MCF 10A (cell line): ENCODE measurements at places on chromosomes 6 and 20.

GRCh38 chr6:56380476-56380875, 133.1 kb upstream of the COL21A1 start:
- H3K27ac ChIP-seq = no peak overlapping the region
- peaks cover 21% of the 10 kb centered on the region for H3K4me1 ChIP-seq
- no peak for DNase-seq
- no peaks in the 10 kb centered on the region for H3K27me3 ChIP-seq

DNA sequence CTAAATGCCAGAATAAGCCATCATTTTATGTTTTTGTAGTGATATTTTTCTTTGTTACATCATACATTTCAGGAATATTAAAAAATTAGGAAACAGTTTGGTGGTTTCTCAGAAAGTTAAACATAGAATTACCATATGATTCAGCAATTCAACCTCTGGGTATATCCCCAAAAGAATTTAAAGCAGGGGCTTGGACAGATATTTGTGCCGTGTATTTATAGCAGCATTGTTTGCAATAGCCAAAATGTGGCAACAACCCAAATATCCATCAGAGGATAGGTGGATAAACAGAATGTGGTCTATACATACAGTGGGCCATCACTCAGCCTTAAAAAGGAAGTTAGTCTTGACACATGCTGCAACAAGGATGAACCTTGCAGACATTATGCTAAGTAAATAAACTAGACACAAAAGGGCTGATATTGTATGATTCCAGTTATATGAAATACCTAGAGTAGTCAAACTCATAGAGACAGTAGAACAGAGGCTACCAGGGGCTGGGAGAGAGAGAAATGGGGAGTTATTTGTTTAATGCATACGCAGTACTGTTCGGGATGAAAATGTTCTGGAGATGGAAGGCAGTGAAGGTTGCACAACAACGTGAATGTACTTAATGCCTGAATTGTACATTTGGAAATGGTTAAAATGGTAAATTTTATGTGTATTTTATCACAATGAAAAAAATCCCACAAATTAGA, 18.9 kb upstream of the TRAF3IP2 start:
- no peaks in the 10 kb centered on the region for H3K27me3 ChIP-seq
- H3K27ac ChIP-seq = no peak overlapping the region
- DNase-seq = no peak
- no peak overlapping the region for H3K4me3 ChIP-seq

DNA sequence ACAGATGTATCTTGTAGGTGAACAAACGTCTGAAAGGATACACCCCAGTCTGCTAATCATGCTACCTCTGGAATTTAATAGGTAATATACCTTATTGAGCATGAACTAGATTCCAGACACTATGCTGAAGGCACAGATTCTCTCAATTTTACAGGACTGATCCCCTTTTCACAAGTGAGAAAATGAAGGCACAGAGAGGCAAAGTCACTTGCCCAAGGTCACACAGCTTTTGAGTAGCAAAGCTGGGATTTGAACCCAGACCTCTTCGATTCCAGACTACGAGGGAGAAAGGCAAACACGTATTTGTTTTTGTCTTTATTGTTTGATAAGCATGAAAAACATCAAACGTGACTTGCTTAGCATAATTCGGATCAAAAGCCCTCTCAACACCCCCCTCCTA, 34.4 kb upstream of the PMEPA1 start:
- no peaks in the 10 kb centered on the region for H3K27me3 ChIP-seq
- peaks cover 16% of the 10 kb centered on the region for H3K4me1 ChIP-seq
- H3K36me3 ChIP-seq = no peaks in the 10 kb centered on the region
- H3K27ac ChIP-seq = no peak overlapping the region
- no peak overlapping the region for H3K4me3 ChIP-seq

GRCh38 chr20:2768632-2769015, 31.8 kb downstream of the CPXM1 start:
- H3K27me3 ChIP-seq = peaks cover 34% of the 10 kb centered on the region
- peaks cover 15% of the 10 kb centered on the region for H3K4me1 ChIP-seq
- DNase-seq = no peak

- H3K27me3 ChIP-seq = no peaks in the 10 kb centered on the region
- DNase-seq = no peak
- H3K27ac ChIP-seq = no peak overlapping the region
- no peaks in the 10 kb centered on the region for H3K4me1 ChIP-seq
Measured at GRCh38 chr6:89204096-89204495, 13.1 kb downstream of the GABRR1 start.

DNA sequence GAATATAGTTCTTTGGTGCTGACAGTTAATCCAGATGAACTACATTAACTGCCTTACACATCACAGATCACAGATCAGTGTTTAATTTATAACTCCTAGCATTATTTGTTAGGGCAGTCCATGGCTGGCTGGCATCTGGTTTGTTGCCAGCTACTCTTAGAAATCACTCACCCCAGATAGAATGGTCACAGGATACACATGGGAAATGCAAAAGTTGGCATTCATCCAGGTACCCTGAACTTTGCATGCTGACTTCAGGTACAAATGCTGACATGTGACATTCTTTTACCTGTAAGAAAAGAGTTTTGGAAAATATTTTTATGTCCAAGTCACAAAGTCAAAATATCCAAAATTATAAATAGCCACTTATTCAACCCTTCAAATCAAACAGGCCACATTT, 20.2 kb downstream of the FBXL4 start:
- DNase-seq = no peak
- peaks cover 13% of the 10 kb centered on the region for H3K36me3 ChIP-seq

GRCh38 chr6:116662202-116662601, 6.4 kb downstream of the ZUP1 start:
- H3K4me1 ChIP-seq = peaks cover 41% of the 10 kb centered on the region
- H3K4me3 ChIP-seq = no peak overlapping the region
- H3K27ac ChIP-seq = peak overlapping the region; percentile 12

DNA sequence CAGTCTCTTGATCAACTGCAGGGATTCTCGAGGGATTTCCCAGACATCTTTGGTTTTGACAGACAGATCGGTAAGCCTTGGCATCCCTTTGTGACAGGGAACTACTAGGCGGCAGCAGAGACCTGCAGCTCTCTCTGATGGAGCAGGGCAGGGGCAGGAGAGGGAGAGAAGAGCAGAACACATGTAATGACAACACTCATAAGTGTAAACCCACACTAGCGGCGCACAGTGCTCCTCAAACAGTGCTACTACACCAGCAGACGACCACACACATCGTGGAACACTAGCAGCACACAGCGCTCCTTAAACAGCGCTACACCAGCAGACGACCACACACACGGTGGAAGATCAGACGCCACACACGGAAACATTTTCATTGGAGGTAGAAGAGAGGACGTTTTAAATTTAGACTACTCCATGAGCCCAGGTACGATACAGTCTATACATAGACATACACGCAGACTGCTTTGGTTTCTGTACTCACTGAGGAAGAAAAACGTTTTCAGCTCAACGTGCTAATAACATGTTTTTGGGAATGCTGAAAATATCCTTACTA, 94.5 kb upstream of the TRAF3IP2 start:
- no peaks in the 10 kb centered on the region for H3K27me3 ChIP-seq
- no peak overlapping the region for H3K4me3 ChIP-seq
- H3K4me1 ChIP-seq = no peaks in the 10 kb centered on the region
- no peak for DNase-seq

GRCh38 chr6:42226645-42227143, 9.0 kb upstream of the MRPS10 start:
- H3K36me3 ChIP-seq = peaks cover 31% of the 10 kb centered on the region
- H3K27me3 ChIP-seq = no peaks in the 10 kb centered on the region
- DNase-seq = peak; percentile 94
- peak overlapping the region; percentile 92 for H3K27ac ChIP-seq
- H3K4me1 ChIP-seq = peaks cover 50% of the 10 kb centered on the region

- no peak for DNase-seq
- no peak overlapping the region for H3K4me3 ChIP-seq
- H3K27me3 ChIP-seq = no peaks in the 10 kb centered on the region
- H3K27ac ChIP-seq = no peak overlapping the region
- no peaks in the 10 kb centered on the region for H3K4me1 ChIP-seq
Measured at GRCh38 chr6:126631363-126631762, 291.4 kb downstream of the CENPW start.

DNA sequence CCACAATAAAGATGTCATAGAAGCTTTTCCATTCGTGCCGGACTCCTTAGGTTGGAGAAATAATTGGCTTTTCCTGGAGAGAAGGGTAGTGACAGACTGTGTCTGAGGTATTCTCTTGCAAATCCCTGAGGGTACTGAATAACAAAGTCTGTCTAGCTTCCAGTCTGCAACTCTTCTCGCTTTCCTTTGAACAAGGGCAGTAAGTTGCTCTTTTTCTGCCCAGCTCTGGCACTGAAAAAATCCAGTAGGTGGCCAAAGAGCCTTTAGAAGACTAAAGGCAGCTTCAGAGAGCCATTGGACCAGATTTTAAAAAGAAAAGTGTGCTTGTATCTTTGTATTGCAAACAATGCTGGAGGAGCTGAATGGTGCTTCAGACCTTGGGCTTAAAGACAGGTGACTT, 20.7 kb upstream of the RREB1 start:
- no peaks in the 10 kb centered on the region for H3K27me3 ChIP-seq
- no peak overlapping the region for H3K4me3 ChIP-seq
- no peaks in the 10 kb centered on the region for H3K4me1 ChIP-seq
- H3K27ac ChIP-seq = no peak overlapping the region
- DNase-seq = no peak
- H3K36me3 ChIP-seq = no peaks in the 10 kb centered on the region

DNA sequence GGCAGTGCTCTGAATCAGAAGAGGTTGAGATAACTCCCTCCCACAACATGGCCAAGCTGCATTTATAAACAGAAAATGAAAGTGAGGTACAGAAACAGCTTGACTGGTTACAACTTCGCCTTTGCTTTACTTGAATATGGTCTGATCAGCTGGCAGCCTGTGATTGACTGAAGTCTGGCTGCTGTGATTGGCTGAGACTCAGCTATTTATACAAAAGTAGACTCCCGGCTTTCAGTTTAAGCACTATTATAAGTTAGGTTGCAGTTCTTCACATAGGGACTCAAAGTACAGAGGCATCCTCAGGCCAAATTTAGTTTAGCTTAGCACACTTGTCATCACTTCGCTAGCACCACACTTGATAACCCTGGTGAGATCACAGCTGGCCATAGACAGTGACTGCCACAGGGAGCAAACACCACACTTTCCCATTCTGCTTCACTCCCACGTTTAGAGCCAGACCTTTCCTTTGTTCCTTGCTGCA, 362.6 kb downstream of the EPM2A start:
- no peak overlapping the region for H3K4me3 ChIP-seq
- no peaks in the 10 kb centered on the region for H3K36me3 ChIP-seq
- no peaks in the 10 kb centered on the region for H3K27me3 ChIP-seq

GRCh38 chr20:58240471-58240870, 12.0 kb upstream of the ANKRD60 start:
- H3K4me1 ChIP-seq = no peaks in the 10 kb centered on the region
- H3K27me3 ChIP-seq = no peaks in the 10 kb centered on the region
- no peak overlapping the region for H3K27ac ChIP-seq

GRCh38 chr20:54494303-54495006, 19.1 kb downstream of the DOK5 start:
- no peaks in the 10 kb centered on the region for H3K36me3 ChIP-seq
- H3K27ac ChIP-seq = no peak overlapping the region
- no peaks in the 10 kb centered on the region for H3K4me1 ChIP-seq
- H3K27me3 ChIP-seq = peaks cover 45% of the 10 kb centered on the region
- no peak for DNase-seq

GRCh38 chr20:58306421-58307261, 2.9 kb upstream of the RAB22A start:
- H3K4me1 ChIP-seq = peaks cover 8% of the 10 kb centered on the region
- peak overlapping the region; percentile 21 for H3K4me3 ChIP-seq
- H3K27ac ChIP-seq = peak overlapping the region; percentile 77
- peak; percentile 85 for DNase-seq
- no peaks in the 10 kb centered on the region for H3K27me3 ChIP-seq
- peaks cover 8% of the 10 kb centered on the region for H3K36me3 ChIP-seq

DNA sequence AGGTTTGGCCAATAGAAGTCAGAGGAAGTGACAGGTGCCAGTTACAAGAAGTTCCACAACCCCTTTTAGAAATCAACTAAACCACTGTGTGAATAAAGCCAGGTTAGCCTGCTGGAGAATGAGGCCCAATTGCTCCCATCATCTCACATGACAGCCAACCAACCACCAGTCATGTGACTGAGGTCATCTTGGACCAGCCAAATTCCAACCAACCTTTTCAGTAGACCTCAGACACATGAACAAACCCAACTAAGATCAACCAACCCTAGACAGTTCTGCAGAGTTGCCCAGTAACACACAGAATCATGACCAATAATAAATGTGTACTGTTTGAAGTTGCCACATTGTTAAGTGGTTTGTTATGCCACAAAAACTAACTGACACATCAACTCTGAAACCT, 44.6 kb upstream of the GGTLC1 start:
- peaks cover 7% of the 10 kb centered on the region for H3K36me3 ChIP-seq
- H3K27me3 ChIP-seq = no peaks in the 10 kb centered on the region
- H3K4me3 ChIP-seq = no peak overlapping the region
- no peaks in the 10 kb centered on the region for H3K4me1 ChIP-seq

DNA sequence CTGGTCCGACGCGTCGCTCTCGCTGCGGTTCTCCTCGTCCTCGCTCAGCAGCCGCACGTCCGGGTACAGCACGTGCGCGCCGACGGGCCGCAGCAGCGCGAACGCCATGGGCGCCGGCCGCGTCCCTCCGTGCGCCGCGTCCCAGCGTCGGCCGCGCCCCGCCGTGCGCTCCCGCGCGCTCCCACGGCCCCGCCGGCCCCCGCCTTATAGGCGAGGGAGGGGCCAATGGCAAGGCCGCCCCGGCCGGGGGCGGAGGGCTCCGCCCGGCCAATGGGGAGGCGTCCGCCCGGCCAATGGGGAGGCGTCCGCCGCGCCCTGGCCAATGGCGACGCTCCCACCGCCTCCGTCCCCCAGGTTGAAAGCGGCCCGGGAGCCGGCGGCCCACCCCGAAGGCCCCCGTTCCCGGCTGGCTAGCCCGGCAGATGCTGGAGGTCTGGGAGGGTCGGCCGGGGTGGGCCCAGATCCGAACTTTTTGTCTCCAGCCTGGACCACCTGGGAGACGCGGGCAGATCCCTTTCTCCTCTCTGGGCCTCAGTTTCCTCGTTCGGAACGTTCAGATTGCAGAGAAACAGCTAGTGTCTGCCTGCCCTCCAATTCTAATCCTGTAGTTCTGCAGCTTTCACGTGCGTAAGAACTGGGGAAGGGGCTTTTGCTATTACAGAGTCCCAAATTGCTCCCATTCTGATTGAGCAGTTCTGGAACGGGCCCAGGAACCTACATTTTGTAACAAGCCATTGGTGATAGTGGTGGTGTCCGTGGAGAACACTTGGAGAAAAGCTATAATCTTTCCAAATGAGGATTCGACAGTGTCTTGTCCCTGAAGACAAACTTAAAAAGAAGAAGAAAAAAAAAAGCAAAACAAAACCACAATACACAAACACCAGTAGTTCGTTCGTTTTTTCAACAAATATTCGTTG, at the start of gene TCF15:
Gene TCF15, minus strand, starts transcription at position 180 of the 917 bp plus-strand sequence. Its CDS starts 72 bp downstream, at position 108.
- no peak within 1 kb of the TSS for H3K27ac ChIP-seq
- no peaks in the 10 kb centered on the region for H3K36me3 ChIP-seq
- H3K4me1 ChIP-seq = no peaks in the 10 kb centered on the region
- DNase-seq = no peak
- no peak within 1 kb of the TSS for H3K4me3 ChIP-seq
- H3K27me3 ChIP-seq = peaks cover 37% of the 10 kb centered on the region

GRCh38 chr6:8269872-8270454, 165.4 kb downstream of the SLC35B3 start:
- H3K36me3 ChIP-seq = no peaks in the 10 kb centered on the region
- H3K4me1 ChIP-seq = peaks cover 9% of the 10 kb centered on the region
- H3K4me3 ChIP-seq = no peak overlapping the region
- H3K27me3 ChIP-seq = no peaks in the 10 kb centered on the region
- no peak for DNase-seq
- H3K27ac ChIP-seq = no peak overlapping the region

- H3K36me3 ChIP-seq = peaks cover 9% of the 10 kb centered on the region
- no peak overlapping the region for H3K27ac ChIP-seq
- DNase-seq = peak; percentile 11
- no peaks in the 10 kb centered on the region for H3K4me1 ChIP-seq
- H3K4me3 ChIP-seq = no peak overlapping the region
- no peaks in the 10 kb centered on the region for H3K27me3 ChIP-seq
Measured at GRCh38 chr6:77686931-77687330, 34.1 kb downstream of the MEI4 start.
